ENCODE measurements at places on chromosomes 5 and 9.
A peak's percentile ranks its signal among the peaks of the same experiment; 100 is the strongest.

GRCh38 chr9:131762356-131762932 lies 22.6 kb upstream of the RAPGEF1 start:
- DNase-seq = no peak

DNA sequence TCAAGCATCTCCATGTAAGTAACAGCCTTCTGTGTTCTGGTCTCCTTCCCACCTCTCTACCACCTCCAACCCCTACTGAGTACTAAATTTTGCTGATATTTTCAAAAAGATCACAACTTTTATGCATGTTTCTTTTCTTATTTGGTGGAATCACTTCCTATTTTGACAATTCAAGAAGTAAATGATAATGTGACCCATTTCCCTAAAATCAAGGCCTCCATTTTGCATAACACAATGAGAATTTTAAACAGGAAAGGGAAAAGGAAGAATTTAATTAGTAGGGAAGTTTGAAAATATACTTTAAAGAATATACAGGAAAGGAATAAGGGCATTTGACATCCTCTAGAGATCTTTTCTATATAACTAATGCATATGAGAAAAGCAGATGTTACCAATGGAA lies 212.9 kb upstream of the RASA1 start:
- no peak for DNase-seq

- DNase-seq = no peak
These were observed 411.1 kb upstream of the ITGA1 start for GRCh38 chr5:52376592-52376991.

DNA sequence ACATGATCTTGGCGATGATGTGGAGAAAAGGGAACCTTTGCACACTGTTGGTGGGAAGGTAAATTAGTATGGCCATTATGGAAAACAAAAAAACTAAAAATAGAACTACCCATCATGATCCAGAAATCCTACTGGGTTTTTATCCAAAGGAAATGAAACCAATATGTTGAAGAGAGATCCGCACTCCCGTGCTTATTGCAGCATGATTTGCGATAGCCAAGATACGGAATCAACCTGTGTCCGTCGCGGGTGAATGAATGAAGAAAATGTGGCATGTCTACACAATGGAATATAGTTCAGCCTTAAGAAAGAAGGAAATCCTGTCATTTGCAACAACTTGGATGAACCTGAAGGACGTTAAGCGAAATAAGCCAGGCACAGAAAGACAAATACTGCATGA lies 84.5 kb downstream of the TTLL11 start:
- no peak for DNase-seq

DNA sequence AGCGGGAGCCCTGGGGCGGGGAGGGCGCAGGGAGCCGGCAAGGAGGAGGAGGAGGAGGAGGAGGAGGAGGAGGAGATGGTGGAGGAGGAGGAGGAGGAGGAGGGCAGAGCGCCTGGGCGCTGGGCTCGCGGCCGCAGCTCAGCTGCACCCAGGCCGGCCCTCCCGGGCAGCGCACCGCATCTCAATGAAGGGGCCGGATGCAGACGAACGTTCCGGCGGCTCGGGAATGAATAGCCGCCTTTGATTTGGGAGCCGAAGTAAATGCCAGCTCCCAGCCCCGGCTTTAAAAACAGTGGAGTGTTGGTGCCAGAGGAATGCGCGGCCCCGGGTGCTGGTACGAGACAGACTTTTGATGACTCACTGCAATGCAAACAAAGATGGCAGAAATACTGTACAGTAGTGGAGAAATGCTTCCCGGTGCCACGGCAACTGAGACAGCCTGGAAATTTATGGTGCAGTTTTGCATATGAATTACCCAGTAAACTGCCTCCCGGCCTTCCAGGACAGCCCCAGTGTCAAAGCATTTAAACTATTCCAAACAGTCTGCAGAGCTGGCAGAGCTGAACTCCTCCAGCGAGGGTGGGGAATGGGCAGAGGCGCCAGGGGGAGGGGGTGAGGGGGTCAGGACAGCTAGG lies 43.1 kb downstream of the NACC2 start:
- DNase-seq = peak; percentile 96

GRCh38 chr5:151612689-151613427 lies 21.7 kb upstream of the FAT2 start:
- peak; percentile 97 for DNase-seq

DNA sequence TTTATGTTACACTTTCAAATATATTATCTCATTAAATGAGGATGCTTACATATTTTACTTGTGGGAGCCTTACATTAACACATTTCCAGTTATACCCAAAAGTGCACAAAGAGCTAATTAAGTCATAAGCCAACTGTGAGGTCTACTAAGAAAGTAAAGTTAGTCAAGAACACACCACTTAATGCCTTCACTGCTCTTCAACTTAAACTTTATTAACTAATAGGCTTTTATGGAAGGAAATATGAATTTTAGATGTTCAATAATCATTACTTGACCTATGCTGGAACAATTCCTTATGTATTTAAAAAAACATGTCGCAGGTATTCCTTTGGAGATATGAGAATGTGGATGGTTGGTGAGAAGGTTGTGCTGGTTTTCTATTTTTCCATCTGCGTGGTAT lies 3.4 kb downstream of the ST8SIA4 start:
- no peak for DNase-seq

DNA sequence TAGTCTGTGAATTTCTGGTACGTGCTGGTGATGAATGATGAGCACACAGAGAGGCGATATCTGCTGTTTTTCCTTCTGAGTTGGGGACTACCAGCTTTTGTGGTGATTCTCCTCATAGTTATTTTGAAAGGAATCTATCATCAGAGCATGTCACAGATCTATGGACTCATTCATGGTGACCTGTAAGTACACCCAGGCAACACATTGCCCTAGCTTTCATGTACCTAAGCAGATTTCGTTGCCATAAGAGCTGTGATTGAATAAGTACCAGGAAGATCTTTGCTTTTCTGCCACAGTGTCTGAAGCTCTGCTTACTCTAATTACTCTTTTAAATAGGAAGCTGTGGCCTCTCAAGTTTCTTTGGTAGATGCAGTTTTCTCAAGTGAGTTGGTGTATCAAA lies 397.8 kb downstream of the ARRDC3 start:
- no peak for DNase-seq

- DNase-seq = peak; percentile 68
These were observed 88.2 kb downstream of the NREP start for GRCh38 chr5:111668477-111669414.

DNA sequence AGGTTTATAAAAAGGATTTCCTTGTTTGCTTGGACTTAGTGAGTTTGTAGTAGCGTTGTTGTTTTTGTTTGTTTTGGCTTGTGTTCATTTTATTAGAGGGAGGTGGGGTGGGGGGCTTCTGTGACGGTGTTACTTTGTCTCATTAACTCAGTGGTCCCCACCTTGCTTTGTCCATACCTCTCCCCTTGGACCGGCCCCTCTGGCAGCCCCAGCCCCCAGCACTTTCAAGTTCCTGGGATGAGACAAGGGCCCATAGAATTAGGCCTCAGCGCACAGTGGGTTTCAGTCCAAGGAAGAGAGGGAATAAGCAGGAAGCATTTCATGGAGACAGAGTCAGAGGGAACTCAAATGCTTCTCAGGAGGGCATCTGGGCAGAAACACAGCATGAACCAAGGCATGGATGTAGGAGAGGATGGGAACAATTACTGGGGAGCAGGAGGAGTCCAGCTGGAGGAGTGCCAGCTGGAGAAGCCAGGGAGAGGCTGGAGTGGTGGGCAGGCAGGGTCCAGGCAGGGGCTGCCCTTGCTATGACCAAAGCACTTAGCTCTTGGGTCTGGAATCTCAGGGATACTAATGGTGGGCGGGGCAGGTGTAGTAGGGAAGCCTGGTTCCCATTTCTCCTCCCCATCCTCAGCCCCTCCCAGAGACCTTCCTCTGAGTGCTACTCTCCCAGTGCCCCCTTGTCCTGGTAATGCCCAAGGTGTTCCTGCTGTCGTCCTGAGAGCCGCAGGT lies 23.5 kb upstream of the ENHO start:
- no peak for DNase-seq

DNA sequence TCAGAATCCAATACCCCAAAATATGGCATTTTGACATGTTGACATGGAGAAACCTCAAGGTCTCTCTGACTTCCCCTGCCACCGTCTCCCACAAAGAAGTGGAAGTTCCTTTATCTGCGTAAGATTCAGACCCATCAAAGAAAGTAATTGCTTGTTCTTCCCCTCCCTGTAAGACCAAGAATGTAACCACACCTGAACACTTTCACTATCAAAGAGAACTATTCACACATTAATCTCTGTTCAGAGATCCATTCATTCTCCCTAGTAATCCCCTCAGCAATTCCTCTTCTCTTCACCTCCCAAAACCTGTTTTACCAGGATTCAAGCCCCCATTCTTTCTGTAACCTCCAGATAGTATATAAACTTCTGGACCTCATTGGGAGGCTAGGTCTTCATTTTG lies 4.1 kb upstream of the SLC1A1 start:
- no peak for DNase-seq

DNA sequence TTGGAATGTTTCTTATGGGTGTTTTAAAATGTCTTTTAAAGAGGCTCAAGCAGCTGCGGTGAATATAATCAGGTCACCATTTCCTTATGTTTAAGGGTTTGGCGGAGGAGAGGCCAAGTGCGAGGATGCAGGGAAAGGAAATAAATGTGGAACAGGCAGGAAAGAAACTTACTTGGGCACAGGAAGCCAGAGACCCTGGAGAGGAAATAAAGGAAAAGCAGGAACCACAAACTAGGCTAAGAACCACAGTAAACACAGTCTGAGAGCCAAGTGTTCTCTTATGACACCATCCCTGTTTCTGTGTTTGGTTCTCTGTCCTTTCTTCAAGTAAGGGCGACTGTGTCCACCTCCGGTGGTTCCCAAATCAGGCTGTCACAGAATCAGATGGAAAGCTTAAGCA lies 166.5 kb downstream of the C9orf152 start:
- no peak for DNase-seq

GRCh38 chr9:69996967-69997366 lies 46.7 kb upstream of the MAMDC2 start:
- DNase-seq = no peak

GRCh38 chr9:135216791-135217441 lies 129.4 kb downstream of the OLFM1 start:
- no peak for DNase-seq

DNA sequence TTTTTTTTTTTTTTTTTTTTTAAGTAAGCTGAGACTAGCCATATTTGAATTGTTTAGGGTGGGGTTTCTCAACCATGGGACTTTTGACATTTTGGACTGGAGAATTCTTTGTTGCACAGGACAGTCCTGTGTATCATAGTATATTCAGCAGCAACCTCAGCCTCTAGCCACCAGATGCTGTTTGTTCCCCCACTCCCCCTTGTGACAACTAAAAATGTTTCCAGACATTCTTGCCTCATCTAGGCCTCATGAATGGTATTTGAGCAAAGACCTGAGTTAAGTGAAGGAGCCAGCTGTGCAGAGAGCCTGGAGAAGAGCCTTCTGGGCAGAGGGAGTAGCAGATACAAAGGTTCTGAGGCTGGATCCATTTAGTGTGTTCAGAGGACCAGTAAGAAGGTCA lies 155.9 kb downstream of the SGCD start:
- no peak for DNase-seq

DNA sequence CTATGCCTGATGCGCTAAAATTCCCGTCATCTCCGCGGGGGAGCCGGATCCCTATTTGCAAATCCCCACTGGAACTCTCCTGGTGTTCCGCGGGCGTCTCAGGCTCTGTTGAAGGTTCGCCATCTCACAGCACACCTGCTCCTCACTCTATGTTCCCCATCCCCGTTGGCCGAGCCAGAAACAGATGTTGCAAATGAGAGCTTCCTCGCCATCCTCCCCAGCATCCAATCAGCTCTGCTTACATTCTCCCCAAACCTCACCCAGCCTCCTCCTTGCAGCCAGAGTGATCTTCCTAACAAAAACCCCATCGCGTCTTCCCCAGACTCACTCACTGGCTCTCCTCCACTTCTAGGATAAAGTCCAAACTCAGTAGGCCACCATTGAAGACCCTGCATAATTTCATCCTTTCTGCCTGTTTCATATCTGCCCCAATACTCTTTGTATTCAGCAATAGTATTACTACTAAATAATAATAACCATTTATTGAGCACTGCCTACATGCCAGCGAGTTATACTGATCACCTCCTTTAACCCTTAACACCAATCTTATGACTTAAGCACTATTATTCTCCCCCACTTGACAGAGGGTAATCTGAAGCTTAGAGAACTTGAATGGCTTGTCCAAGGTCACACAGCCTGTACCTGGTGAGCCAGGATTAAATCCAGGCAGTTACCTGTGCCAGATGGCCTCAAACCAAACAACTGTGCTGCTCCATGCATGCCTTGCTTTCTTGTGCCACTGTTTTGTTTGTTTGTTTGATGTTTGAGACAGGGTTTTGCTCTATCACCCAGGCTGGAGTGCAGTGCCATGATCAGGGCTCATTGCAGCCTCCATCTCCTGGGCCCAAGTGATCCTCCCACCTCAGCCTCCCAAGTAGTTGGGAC lies 14.0 kb downstream of the AQP7 start:
- DNase-seq = no peak

DNA sequence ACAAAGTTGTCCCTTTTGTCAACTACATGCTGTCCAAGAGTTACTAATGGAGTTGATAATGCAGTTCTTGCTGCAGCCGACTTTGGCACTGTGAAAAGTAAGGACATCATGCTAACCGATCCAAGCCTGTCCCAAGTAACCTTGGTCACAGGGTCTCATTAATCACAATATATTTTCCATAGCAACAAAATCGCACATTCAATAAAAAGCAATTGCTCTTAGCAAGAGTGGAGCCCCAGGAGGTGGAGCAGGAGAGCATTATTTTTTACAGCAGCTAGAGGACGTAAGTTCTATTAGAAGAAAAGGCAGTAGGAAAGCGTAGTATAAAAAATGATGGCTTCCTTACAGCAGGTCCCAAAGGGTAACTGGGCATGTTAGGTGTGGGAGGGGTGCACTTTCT lies 570.3 kb downstream of the EBF1 start:
- DNase-seq = no peak

DNA sequence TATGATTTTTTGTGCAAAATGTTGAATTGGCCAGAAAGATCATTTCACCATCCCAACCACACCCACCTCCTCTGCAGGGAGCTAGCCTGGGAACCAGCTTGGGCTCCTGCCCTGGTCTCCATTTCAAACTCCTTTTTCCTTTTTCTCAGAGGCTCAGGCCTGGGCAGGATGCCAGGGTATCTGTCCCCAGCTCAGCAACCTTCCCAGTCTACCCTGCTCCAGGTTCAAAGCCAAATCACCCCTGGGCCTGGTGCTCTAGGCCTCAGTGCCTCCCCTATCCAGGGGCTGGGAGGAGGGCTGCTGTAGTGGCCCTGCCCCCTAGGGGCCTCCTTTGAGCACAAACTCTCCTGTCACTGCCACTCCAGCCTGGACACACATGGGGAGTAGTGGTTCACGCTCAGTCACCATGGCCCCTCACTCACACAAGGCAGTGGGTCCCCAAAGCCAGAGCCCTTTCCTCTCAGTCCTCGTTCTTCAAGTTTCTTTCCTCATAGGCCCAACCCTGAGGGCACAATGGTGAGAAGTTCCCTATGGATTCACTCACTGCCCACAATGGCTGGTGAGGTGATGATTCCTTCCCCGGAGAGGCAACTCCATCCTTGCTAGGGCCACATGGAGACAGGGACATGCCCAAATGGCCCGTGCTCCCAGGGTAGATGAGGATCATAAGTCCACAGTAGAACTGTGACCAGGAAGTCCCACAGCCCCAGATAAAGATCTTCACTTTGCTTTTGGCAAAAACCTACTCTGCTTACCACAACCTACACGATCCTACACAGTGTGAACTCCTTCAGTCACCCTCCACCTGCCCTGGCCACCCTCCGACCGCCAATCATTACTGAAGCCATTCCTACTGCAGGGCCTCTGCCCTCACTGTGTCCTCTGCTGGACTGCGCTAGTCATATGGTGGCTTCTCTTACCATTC lies 1.6 kb upstream of the ST6GALNAC4 start:
- no peak for DNase-seq

All from foreskin keratinocyte (primary cell).